Hypothalamus (tissue), 51 donors: ENCODE measurements at places on chromosomes 16 and 17.

GRCh38 chr16:26070302-26071100 is 378.7 kb downstream of the HS3ST4 start:
- no peak for DNase-seq

GRCh38 chr17:17565471-17566339 is 25.8 kb downstream of the PEMT start:
- no peak for DNase-seq

GRCh38 chr17:17990282-17990681 is 17.6 kb downstream of the DRC3 start:
- DNase-seq: no peak

GRCh38 chr16:77169650-77170236 is 21.2 kb upstream of the MON1B start:
- DNase-seq: no peak

GRCh38 chr17:80564545-80564944 is 19.9 kb downstream of the RPTOR start:
- DNase-seq: no peak

GRCh38 chr17:42472709-42473521 is 14.2 kb downstream of the ATP6V0A1 start:
- DNase-seq: no peak

- DNase-seq: no peak
These were observed 216.7 kb downstream of the SHISA9 start for GRCh38 chr16:13118091-13118490.

DNA sequence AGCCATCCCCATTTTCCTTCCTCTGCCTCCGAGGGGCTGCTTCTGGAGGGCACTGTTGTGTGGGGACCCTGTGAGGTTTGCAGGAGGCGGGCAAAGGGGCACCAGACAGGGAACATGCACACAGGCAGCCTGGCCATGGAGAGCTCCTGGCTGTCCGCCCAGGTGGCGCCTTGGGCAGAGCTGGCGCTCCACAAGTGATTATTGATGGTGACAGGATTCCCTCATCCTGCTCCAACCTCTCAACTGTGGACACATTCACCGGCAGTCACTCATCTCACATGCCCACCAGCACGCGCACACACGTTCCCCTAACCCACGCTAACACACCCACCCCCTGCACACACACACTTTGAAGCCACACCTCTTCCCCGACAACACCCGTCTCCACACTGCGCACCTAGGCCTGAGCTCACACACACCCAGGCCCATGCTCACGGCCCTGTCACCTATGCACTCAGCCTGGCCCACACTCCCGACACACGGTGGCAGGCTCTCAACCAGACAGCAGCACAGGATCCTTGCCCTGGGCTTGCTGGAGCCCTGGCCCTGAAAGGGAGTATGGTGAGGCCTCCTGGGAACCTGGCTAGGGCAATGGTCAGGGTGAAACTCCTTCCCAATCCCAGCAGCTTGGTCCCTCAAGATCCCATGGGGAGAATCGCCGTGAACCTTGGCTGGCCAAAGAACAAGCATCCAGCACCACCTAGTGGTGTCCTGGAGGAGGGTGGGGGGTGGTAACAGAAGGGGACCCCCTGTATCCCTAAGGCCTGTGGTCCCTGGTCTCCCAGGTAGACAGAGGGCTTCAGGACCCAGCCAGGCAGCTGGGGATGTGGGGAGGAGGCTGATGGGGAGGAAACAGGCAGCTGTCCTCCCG is 3.6 kb downstream of the PNMT start:
- DNase-seq: no peak

DNA sequence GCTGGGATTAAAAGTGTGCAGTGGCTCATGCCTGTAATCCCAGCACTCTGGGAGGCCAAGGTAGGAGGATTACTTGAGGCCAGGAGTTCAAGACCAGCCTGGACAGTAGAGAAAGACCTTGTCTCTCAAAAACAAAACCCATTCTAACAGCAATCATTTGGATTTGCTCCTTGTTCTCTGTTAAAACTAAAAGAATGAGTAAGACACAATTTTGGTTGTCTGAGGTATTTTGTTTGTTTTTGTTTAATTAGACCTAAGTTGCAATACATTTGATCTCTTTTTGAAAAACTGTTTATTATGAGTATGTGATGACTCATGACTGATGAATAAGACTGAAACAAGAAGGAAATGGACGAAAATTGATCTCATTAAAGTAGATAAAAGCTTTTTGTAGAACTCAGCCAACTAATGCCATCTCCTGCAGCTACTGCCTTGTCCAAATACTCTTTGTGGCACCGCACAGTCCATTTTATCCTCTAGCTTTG is 29.0 kb downstream of the GLG1 start:
- no peak for DNase-seq

- no peak for DNase-seq
These were observed 10.1 kb downstream of the P3H4 start for GRCh38 chr17:41801374-41802271.

GRCh38 chr16:2150418-2151187 is 2.2 kb downstream of the RAB26 start:
- DNase-seq: no peak

DNA sequence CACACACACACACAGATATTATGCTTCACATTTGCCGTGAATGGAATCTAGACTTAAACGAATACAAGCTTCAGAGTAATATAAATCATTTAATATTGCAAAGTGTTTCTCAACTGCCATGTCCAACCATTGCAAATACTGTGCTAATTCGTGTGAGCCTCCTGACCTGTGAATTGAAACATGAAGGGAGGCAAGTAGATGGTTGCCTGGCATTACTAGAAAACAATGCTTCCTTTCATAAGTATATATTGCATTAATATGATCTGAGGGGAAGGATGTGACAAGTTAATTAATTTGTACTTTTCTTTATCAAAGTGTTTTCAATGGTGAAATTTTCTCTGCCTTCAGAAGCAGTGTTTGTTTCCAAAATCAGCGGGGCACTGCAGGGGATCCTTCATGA is 25.7 kb upstream of the GPR139 start:
- DNase-seq: no peak

- DNase-seq: peak; percentile 23
These were observed at the start of gene HAP1 for GRCh38 chr17:41734139-41734948. Gene HAP1, minus strand, starts transcription at chr17:41734643. Its CDS starts 9 bp downstream, at chr17:41734634.

DNA sequence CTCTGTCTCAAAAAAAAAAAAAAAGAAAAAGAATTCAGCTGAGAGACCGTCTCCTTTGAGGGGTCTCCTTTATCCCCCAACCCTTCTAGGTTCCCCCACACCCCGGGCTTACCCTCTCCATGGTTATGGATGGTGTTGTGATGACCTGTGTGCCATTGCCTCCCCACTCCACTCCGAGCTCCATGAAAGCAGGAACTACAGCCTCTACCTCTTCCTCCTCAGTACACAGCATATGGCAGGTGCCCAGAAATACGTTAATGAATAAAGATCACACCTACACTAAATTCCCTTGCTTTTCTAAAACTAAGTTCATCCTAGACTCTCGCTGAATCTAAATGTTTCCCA is 17.2 kb downstream of the COPRS start:
- no peak for DNase-seq

DNA sequence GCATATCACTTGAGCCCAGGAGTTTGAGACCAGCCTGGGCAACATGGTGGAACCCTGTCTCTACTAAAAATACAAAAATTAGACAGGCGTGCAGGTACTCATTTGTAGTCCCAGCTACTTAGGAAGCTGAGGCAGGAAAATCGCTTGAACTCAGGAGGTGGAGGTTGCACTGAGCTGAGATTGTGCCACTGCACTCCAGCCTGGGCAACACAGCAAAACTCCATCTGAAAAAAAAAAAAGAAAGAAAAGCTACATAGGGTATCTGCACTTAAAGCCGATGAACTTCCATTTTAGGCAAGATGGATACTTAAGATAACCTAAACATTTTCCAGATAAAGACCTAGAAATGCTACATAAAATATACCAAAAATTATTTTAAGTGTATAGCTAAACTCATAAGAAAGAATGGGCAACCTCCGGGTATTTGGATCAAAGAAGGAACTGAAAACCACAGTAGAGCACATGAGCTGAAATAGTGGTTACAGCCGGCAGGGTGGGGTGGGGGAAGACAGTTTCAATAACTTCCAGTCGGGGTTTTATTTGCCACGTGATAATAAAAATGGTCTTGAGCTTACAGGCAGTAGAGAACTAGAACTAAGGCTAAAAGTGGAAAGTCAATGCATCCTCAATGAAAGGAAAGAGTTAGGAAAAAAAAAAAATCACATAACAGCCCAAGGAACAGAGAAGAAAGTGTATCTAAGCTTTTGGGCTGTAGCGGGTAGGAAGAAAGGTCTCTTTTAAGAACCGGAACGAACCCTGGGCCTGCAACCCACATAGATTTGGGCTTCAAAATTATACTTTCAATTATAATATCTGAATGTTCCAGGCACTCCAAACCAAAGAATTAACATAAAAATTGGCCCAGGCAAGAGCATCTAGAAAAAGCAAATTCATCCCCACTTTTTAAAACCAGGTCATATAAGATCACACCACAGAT is 53.1 kb downstream of the CFDP1 start:
- DNase-seq: no peak

- no peak for DNase-seq
These were observed at the start of gene ERBB2 for GRCh38 chr17:39699818-39700147. Gene ERBB2, plus strand, starts transcription at chr17:39700064. Its CDS starts 175 bp downstream, at chr17:39700239.

GRCh38 chr16:69481901-69482341 is 57.5 kb downstream of the CYB5B start:
- peak; percentile 75 for DNase-seq

DNA sequence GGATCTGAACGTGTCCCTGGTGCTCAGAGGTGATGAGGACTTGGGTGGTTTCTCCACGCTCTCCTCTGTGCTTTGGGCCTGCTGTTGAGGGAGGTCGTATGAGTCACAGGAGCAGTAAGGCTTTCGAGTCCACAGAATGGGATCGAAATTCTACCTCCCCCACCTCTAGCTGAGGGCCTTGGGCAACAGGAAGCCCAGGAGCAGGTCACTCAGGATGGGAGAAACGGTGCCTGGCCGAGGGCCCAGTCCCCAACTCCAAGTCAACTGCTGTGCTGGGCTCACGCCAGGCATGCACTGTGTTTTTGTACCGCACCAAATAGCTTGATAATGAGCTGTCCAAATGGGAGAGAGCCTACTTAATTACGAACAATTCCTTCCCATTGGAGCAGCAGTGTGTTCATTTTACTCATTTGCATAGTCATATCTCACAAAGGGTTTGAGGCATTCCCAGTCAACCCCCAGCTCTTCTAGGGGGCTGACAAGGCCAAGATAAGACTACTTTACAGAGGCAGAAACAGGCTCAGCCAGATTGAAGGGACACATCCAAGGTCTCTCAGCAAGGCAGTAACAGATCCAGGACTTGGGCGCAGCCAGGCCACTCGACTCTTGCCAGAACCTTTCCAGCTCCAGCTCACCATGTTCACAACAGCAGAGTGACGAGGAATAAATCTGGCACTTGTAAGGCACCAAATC is 53.6 kb downstream of the WNT3 start:
- DNase-seq: no peak

- DNase-seq: no peak
These were observed 5.4 kb upstream of the PNPO start for GRCh38 chr17:47935961-47936360.
